Ureter (tissue), 1 donor: ENCODE measurements at places on chromosomes 1 and 21. TPM values are rescaled to one million over a fixed set of nuclear protein-coding genes. Genes with fewer than 3 reads are reported as not detected.

CACNA1S gene
- not detected for total RNA-seq

ARTN gene
- 5.7 TPM for total RNA-seq

DNA sequence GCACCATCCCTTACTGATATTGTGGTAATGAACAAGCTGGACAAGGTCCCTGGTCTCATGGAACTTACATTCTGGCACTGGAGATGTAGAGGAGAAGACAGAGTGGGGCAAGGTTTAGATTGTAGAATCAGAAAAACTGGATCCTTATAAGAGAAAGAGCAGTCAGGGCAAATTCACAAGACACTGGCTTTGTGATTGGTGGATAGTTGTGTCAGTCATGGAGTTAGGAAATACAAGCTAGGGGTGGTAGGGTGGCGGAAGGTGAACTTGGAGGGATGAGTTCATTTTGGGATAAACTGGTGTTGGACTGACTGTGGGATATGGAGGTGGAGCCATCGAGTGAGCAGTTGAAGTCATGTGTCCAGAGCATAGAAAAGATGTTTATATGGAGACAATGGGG, 3.7 kb upstream of the TLR5 start:
- no peak for DNase-seq

GRCh38 chr1:207823880-207824566, 72.2 kb downstream of the CD46 start:
- DNase-seq, result peak; percentile 90

FOXE3 gene
- not detected for total RNA-seq

DNA sequence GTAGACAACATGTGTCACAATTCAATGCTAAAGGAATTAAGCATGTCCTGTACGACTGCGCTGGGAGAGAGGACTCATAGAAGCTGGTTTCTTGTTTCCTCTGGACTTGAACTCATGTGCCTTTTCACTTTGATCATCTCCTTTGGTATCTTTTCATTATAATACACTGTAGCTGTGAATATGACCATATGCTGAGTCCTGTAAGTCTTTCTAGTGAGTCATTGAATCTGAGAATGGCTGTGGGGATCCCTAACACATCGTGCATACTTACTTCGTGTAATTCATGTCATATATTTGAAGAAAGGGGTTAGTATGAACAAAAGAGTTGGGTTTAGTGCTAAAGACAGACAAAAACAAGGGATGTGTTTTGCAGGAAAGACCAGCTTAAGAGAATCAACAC, 148.1 kb upstream of the RUNX1 start:
- no peak for DNase-seq

GRCh38 chr1:28548318-28548717, 4.6 kb upstream of the TRNAU1AP start:
- DNase-seq, result no peak

DNA sequence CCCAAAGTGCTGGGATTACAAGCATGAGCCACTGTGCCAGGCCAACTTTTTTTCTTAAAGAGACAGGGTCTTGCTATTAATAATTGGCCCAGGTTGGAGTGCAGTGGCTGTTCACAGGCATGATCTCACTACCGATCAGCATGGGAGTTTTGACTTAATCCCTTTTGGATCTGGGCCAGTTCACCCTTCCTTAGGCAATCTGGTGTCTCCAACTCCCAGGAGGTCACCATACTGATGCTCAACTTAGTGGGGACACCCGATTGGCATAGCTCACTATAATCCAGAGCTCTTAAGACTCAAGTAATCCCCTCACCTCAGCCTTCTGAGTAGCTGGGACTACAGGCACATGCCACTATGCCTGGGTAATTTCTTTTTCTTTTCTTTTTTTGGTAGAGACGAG, 64.2 kb upstream of the SCYL3 start:
- DNase-seq, result no peak

IVL gene
- 43.4 TPM for total RNA-seq

- no peak for DNase-seq
Measured at GRCh38 chr21:16176570-16176969, 446.8 kb downstream of the USP25 start.

DNA sequence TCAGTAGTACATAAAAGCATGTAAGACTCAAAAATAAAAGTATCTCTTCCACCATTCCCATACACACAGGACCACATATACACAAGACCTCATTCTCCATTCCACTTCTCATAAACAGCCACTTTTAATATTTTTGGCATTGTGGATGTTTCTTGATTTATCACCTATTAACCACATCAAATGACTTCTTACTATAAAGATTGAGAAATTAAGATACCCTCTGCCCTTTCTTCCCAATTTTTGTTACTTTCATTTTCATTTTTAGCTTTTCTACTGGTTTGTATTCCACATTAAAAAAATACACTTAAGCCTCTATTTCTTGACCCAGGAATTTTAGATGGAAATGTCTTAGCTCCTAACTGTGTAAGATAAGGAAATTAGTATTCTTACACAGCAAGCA, 22.8 kb downstream of the AKT3 start:
- no peak for DNase-seq

DNA sequence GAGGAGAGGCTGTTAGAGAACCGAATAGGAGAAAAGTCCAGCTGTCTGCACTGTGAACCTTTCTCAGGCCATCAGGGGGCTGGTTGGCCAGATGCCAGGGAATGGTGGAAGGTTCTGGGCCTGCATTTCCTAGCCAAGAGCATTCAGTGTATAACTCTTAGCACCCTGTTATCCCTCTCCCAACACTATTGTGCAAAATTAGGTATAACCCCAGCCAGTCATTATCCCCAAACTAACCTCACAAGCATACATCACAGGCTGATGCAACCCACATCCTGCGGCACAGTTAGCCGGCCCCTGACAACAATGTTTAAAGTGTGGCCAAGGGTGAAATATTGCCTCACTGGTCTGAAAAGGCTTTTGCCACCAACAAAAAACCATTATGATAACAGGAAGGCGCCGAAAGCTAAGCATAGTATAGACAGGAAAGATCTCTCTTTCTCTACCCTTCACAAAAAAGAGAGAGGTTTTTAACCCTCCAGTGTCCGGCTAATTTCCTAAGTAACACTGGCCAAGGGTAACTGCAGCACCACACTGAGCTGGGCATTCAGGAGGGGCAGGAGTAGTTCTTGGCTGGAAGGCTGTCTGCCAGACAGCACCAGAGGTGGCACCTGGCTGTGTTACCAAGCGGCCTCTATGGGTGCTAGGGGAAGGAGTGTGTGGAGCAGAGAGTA, 77.3 kb upstream of the BCAR3 start:
- peak; percentile 60 for DNase-seq

DNA sequence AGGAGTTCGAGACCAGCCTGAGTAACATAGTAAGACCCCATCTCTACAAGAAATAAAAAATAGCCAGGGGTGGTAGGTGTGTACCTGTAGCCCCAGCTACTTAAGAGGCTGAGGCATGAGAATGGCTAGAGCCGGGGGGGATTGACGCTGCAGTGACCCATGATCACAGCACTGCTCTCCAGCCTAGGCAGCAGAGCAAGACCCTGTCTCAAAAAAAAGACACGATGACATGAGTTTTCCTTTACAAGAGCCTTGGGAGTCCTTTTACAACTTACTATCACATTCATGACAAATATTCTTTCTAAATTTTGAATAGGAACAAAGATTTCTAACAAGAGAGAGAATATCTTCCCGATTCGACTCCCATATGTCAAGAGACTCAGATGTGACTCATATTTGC, 3.3 kb upstream of the BRWD1 start:
- no peak for DNase-seq

DNA sequence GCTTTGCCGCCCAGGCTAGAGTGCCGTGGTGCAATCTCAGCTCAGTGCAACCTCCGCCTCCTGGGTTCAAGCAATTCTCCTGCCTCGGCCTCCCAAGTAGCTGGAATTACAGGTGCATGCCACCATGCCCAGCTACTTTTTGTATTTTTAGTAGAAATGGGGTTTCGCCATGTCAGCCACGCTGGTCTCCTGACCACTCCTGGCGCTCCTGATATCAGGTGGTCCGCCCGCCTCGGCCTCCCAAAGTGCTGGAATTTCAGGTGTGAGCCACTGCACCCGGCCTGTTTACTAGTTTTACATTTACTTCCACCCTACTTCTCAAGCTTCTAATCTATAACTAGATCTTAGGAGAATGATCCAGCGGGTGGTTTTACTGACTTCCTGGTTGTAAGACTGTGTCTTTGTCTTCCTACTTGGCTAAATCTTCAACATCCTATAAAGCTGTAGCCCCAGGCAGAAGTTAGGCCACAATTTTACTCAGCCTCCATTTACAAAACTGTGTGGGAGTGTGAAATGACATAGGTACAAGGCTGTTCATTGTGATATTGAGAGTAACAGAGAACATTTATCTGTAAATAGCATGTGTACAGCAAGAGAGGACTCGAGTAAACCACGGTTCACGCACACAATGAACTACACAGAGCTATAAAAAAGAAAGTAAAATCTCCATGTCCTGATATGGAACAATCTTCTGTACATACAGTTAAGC, 9.6 kb upstream of the POU2F1 start:
- DNase-seq, result no peak

DNA sequence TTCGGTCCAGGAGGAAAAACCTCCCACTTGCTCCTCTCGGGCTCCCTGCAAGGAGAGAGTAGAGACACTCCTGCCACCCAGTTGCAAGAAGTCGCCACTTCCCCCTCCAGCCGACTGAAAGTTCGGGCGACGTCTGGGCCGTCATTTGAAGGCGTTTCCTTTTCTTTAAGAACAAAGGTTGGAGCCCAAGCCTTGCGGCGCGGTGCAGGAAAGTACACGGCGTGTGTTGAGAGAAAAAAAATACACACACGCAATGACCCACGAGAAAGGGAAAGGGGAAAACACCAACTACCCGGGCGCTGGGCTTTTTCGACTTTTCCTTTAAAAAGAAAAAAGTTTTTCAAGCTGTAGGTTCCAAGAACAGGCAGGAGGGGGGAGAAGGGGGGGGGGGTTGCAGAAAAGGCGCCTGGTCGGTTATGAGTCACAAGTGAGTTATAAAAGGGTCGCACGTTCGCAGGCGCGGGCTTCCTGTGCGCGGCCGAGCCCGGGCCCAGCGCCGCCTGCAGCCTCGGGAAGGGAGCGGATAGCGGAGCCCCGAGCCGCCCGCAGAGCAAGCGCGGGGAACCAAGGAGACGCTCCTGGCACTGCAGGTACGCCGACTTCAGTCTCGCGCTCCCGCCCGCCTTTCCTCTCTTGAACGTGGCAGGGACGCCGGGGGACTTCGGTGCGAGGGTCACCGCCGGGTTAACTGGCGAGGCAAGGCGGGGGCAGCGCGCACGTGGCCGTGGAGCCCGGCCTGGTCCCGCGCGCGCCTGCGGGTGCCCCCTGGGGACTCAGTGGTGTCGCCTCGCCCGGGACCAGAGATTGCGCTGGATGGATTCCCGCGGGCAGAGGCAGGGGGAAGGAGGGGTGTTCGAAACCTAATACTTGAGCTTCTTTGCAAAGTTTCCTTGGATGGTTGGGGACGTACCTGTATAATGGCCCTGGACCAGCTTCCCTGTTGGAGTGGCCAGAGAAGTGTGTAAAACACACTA, 45.3 kb downstream of the MRPL39 start:
- DNase-seq, result peak; percentile 65

DNA sequence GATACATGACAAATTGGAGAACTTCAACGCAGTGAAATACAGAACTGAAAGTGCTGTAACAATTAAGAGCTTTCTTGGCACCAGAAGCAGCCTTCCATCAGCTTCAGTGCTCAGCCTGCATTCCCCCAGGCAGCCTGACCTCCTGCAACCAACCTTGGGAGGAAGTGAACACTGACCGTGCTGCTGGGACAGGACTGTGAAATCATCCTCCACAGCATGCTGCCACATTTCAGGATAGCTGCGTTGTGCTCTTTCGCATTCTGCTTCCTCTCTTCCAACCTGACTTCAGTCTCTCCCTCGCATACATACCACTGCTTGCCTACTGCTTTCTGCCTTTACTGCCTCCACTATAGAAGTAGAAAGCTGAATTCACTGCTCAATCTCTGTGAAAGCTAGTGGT, 388.6 kb downstream of the RWDD3 start:
- no peak for DNase-seq

GRCh38 chr1:56550138-56550858, 29.1 kb downstream of the PLPP3 start:
- no peak for DNase-seq

DNA sequence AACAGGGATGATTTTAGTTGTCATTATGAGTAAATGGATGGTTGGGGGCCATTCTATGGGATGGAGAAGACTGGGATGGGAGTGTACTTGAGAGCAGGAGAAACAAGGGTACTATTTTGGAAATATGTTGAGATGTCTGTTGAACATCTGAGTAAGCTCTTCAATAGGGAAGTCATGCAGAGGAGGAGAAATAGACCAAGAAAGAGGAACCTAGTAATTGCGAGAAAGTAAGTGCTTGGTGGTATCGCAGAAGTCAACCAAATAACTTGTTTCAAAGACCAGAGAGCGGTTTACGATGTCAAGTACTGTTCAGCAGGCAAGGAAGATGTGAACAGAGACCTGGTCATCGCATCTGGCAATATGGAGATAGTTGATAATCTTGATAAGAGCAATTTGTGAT, 22.4 kb upstream of the CHRM3 start:
- no peak for DNase-seq

PTPN7 gene
- 4.2 TPM for total RNA-seq

GRCh38 chr1:226302731-226303130, 6.2 kb downstream of the LIN9 start:
- no peak for DNase-seq

ADAMTS4 gene
- 42.6 TPM for total RNA-seq

TBX15 gene
- not detected for total RNA-seq

GRCh38 chr1:28282426-28283407, 23.4 kb downstream of the SESN2 start:
- DNase-seq, result no peak

DNA sequence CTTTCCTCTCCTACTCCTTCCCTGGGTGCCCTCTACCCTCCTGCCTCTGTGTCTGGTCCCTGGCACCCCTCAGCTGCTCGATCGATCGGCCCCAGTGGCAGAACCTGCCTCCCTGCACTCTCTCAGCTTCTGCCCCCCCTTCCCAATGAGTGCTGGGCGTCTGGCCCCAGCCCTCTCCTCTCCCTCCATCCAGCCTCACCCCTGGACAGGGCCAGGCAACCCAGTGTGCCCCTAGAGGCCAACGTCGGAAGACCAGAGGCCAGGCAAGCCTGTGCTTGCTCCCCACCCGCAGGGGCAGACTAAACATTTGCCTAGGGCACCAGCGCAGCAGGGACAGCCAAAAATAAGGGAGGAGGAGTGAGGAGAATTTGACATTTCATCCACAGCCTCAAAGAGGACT, 43.5 kb downstream of the LGR6 start:
- DNase-seq, result no peak

- DNase-seq, result no peak
Measured at GRCh38 chr1:190455631-190456030, 22.0 kb downstream of the BRINP3 start.

- DNase-seq, result no peak
Measured at GRCh38 chr1:208233546-208233945, 10.6 kb downstream of the PLXNA2 start.

INKA2 gene
- 5.7 TPM for total RNA-seq

DNA sequence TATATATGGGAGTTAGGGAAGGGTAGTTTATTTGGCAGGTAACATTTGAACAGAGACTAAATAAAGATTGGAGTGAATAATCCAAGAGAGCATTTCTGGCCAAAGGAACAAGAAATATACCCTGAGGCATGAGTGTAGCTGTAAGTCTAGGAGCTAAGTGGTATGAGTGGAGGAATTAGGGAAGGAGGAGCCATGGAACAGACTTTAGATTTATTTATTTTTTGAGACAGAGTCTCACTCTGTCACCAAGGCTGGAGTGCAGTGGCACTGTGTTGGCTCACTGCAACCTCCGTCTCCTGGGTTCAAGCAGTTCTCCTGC, 18.4 kb downstream of the CAPZA1 start:
- DNase-seq, result no peak
